HepG2 (cell line): ENCODE measurements at places on chromosomes 5 and 9. TPM values are rescaled to one million over a fixed set of nuclear protein-coding genes. Genes with fewer than 3 reads are reported as not detected.

RNF180 gene
- 0.11 and 0.20 TPM in 2 replicates for total RNA-seq

CRHBP gene
- not detected in 2 replicates for total RNA-seq

GRCh38 chr5:121890297-121890858, 38.7 kb downstream of the FTMT start:
- DNase-seq = no peak

FAM78A gene
- total RNA-seq = 0.14 and 0.18 TPM in 2 replicates

GRCh38 chr5:155727512-155728145, 599.3 kb upstream of the SGCD start:
- no peak for DNase-seq

MORN5 gene
- total RNA-seq = not detected in 2 replicates

- no peak for DNase-seq
These were observed 16.7 kb downstream of the NDUFAF2 start for GRCh38 chr5:60961685-60962084.

NIM1K gene
- 0.21 TPM in 1 of 2 replicates, not detected in the other for total RNA-seq

DNA sequence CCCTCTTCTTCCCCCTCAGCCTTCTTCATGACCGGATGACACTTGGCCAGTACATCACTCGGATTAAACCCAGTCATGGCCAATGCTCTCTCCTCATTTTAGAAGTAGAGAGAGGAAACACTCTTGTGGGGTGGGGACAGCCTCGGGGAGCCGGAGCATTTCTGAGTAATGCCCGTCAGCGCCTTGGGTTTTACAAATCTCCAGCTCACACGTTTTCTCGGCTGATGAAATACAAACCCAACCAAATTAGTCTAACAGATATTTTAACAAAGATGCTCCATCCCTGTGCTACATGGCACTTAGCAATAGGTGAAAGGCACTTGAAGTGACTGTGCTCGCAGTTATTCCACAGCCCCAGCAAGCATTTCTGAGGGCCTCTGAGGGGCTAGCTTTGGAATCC, 51.7 kb downstream of the ZNF366 start:
- no peak for DNase-seq

GPX8 gene
- total RNA-seq = 0.32 and 0.33 TPM in 2 replicates

RC3H2 gene
- 36.4 and 42.5 TPM in 2 replicates for total RNA-seq

GRCh38 chr9:119675951-119676350, 306.7 kb upstream of the BRINP1 start:
- DNase-seq = no peak
